Activated naive CD4-positive, alpha-beta T cell treated with anti-CD3 and anti-CD28 coated beads, Interleukin-2, amount 50 U/mL, for 16 hours (primary cell): ENCODE measurements at places on chromosomes 16 and 17.

DNA sequence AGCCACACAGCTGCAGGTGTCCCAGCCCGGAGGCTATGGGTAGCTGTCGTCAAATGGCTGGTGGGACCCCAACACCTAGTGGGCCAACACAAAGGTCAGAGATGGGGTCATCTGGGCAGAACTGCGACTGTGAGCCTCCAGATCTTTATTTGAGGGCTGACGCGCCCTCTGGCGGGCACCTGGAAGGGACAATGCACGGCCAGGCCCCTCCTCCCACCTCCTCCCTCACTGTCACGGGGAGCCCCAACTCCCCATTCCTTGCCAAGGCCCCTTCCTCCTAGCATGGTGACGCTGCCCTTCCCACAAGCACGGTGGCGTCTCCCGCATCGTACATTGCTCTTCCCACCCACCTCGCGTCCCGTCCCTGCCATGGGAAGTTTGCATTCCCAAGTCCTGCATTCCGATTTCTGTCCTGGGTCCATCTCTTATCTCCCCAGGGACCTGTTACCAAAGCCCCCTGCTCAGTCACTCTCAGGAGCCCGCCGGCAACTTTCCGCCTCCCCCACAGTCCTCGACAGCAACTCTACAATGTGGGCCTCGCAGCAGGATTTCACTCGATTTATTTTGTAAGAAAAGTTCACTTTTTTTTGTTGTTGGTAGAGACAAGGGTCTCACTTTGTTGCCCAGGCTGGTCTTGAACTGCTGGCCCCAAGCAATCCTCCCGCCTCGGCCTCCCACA, 1.0 kb downstream of the TLE7 start:
- no peak for DNase-seq

- no peak for DNase-seq
Observed at GRCh38 chr16:88678224-88678979, 7.9 kb downstream of the SNAI3 start.

- DNase-seq: no peak
Observed at GRCh38 chr16:6363396-6363795, 969.2 kb upstream of the RBFOX1 start.

DNA sequence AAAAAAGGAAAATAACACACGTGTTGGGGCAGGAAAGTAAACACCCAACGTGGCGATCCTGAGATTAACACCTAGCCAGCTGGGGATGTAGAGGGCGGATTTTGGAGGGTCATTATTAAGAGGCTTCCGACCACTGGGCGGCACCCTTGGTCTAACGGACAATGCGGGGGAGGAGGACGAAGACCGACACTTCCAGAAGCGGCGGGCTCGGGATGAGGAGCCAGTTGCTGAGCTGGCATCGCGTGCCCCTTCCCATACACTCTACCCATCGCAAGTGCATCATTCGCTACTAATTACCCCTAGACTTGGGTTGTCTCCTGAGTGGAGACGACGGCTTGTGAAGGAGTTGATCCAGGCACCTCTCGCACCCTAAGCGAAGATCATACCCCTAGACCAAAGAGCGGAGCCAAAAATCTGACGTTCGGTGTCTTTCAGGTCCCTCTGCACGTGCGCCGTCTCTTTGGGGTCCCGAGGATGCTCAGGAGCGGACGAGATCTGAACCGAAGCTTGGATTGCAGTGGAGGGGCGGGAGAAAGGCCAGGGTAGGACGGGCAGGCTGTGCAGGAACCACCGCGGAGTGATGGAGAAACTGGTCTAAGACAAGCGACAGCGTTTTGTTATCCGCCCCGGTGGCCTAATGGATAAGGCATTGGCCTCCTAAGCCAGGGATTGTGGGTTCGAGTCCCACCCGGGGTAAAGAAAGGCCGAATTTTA, 17.6 kb downstream of the ZNF213 start:
- peak; percentile 82 for DNase-seq

GRCh38 chr17:48429638-48430586, at the start of gene SKAP1:
Gene SKAP1 (minus strand): TSS chr17:48430214.
- peak; percentile 75 for DNase-seq

DNA sequence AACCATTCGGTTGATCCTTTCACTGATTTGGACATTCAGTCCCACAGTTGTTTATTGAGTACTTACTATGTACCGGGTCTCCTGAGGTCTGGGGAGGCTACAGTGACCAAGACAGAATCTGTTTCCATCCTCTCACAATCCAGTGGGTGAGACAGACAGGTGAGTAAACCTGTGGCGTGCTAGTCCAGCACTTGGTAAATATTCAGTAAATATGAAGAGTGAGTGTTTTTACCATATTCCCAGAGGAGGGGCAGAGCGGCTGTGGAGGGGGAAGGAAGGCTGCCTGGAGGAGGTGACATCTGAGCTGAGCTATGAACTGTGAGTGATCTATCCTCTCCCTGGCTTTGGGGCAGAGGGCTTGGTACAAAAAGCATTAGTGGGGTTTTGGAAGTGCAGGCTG, 31.4 kb downstream of the CCR7 start:
- no peak for DNase-seq

DNA sequence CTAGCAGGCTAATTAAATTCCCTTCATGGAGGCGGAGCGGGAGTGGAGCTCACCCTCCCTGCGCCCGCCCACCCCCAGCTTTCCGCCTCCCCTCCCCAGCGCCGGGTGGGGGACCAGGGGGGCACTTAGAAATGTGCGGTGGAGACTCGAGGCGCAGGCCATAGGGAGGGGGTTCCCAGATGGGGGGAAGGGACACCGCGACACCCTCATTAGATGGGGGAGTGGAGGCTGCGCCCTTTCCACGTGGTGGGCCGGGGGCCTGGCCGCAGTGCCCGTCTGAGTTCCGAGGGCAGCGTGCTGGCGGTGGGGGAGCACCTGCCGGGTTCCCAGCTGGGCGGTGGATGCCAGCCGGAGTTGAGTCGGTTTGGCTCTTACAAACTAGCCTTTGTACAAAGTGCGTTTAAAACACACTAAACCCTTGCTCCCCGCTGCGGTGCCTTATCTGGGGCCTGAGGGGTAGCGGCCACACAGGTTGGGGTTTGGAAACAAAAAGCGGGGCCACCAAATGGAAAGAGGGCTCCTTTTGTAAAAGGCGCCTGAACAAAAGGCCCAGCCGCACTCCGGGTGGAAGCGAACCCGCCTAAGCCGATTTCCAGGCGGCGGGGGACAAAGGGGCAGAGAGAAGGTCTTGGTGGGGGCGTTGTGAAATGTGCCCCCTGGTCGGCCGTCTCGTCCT, 1.4 kb downstream of the GSE1 start:
- DNase-seq: no peak

GRCh38 chr17:17641621-17642409, 39.4 kb upstream of the RAI1 start:
- peak; percentile 78 for DNase-seq

DNA sequence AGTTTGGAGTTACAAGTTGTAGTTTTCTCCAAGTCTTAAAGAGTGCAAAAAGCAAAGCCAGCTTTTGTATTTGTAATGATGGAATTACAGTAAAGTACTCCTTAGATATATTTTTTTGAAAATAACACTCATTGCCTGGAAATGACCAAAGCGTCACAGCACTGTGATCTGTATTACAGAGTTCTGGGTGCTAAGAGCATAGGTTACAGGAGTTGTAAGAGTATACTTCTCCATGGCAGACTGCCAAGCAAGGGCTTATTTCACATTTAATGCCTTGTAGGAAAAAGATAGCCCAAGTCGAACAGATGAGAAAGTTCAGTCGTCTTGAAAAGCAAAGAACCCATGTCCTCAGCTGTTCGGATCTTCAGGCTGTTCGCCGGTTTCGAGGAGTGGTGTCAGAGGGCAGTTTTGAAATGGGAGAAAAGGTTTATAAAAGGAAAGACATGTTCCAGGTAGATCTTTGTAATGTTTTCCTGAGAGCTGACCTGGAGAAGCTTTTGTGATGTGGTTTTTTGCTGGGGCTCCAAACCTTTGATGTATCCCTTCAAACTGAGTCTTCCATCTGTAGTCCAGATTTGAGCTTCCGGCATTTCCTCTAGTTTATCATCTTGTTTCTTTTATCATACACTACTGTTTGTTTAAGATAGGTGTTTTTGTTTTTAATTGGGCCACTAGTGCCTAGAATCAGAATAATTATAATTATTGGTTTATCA, 41.3 kb downstream of the ERCC4 start:
- DNase-seq: no peak

GRCh38 chr17:27346228-27346899, 52.5 kb downstream of the WSB1 start:
- DNase-seq: no peak

DNA sequence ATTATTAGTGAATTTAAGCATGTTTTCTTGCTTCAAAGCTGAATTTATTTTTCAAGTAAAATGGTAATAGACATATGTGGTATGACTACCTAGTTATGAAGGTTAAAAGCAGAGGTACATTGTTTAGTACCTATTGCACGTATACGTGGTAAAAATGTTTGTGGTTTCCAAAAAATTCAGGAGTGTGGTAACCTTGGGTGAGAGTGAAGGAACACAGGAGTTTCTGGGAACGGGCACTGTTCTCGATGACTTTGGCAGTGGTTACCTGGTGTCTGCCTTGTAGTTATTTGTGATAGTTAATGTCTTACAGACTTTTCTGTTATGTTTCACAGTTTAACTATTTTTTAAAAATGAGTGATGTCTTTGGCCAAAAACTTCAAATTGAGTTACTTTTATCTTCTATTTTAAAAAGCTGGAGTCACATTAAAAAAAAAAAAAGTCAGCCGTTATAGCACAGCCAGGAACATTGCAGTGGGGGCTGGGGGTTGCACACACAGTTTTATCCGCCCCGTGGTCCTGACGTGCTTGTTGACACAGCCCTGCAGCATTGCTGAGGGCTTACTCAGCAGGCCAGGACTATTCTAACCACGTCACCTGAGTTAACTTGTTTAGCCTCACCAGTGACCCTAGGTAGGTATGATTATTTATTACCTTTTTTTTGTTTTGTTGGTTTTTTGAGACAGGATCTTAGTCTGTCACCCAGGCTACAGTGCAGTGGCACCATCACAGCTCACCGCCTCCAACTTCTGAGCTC, 10.9 kb downstream of the JPT2 start:
- no peak for DNase-seq

DNA sequence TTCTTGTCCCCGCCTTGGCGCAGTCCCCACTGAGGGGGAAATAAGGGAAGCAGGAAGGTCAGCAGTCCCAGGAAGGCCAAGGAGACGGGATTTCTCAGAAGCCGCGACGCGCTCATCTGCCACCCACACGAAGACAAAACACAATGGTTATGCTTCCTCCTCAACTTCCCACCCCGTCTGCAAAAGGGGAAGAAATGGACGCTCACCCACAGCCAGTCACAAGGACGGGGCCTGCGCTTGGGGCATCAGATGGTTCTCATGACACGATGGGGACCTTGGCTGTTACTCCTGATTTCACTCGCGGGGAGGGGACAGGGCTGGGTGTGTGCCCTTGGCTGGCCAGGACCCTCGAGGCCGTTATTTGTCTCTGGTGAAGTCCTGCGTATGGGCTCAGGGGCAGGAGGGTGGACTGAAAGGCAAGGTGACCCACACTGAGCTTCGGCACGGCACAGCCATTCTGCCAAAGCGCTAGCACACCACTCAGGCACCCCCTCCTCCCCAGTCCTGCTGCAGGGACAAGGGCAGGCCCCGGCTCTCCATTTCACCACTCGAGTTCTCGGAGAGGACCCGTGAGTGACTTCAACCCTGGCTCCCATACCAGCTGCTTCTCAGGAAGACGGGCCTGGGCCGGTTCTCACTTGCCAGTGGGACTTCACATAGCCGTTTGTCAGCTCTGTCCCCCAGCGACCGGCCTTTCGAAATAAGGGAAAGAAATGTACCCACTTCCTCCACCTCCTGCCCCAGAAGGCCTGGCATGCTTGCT, 84.5 kb downstream of the ABR start:
- no peak for DNase-seq

GRCh38 chr16:50338371-50339231, 30.2 kb downstream of the BRD7 start:
- no peak for DNase-seq

- no peak for DNase-seq
Observed at GRCh38 chr16:86466696-86467406, 43.5 kb upstream of the FOXF1 start.

DNA sequence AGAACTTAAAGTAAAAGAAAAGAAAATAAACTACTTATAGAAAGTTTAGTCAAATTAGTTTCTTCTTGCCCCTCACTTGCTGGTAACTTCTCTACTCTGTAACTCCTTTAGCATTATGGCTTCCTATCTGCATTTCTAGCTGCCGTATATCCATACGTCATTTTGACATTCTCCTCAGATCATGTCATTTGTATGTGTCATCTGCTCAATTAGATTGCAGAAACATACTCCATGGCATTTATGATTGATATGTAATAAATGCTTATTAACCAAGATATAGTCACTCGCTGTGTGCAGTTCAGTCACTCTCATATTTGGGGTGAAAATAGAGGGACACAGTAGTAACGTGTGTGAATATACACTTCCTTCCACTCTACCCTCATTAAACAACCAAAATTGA, 103.4 kb downstream of the ZNF18 start:
- no peak for DNase-seq

- DNase-seq: peak; percentile 75
Observed at GRCh38 chr17:39547713-39548478, 59.8 kb downstream of the NEUROD2 start.

DNA sequence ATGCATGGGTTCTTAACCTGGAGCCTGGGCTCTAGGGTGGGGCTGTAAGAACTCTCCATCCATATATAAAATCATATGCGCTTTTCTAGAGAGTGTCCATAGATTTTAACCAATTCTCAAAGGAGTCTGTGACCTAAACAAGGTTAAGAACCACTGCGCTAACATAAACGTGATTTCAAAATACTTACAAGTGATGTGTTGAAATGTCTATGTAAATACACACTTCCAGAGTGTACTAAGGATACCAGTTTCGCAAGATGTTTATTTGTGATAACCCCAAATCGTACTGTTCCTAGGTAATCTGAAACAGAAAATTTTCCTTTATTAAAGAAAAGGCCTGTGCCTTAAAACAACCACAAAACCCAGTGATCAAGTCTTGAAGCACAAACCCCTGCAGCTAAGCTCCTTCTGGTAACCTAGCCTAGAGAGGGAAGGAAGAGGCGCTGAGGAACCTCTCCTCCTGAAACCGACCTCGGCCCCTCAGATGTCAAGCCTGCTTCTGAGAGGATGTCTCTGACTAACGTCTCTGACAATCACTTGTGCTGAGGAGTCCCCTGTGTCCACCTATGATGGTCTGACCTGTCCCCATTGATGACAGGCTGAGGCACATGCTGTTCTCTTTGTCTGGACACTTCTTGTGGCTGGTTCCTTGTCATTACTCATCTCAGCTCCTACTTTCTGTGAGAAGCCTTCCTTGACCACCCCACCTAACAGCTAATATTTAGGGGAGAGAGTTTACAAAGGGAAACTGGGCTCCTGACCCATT, 32.2 kb downstream of the SNN start:
- DNase-seq: no peak

DNA sequence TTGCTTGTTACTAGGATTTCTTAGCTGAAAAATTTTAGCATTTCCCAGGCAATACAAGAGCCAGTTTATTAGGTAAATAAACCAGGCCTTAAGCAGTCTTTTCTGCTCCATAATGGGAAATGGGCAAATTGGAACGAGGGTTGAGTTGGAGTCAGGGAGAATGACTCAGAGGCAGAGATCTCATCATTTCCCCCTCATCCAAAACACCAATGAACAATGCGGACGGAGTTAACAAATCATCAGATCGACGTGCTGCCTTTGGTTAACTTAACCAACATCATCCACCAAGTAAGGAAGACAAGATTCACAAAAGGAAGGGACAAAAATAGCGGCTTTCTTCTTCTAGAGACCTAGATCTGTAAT, 243.5 kb downstream of the STX8 start:
- no peak for DNase-seq
